Smooth muscle cell of the pulmonary artery (primary cell): ENCODE measurements at places on chromosomes 16 and 17. TPM values are rescaled to one million over a fixed set of nuclear protein-coding genes. Genes with fewer than 3 reads are reported as not detected.

Gene SNTB2
- total RNA-seq: 50.5 and 77.5 TPM in 2 replicates

Gene FOXC2
- total RNA-seq: 5.0 and 6.4 TPM in 2 replicates

Gene CHST4
- 0.07 TPM in 1 of 2 replicates, not detected in the other for total RNA-seq

Gene RTN4RL1
- total RNA-seq: 0.23 and 0.46 TPM in 2 replicates

Gene TM4SF5
- total RNA-seq: not detected in 2 replicates

Gene CDC6
- total RNA-seq: 3.9 and 6.6 TPM in 2 replicates

Gene IL34
- 8.1 and 27.3 TPM in 2 replicates for total RNA-seq

Gene SLFN13
- 1.9 and 4.0 TPM in 2 replicates for total RNA-seq

Gene SPOP
- total RNA-seq: 81.6 and 114 TPM in 2 replicates
